ENCODE measurements at places on chromosomes 6 and 20.

DNA sequence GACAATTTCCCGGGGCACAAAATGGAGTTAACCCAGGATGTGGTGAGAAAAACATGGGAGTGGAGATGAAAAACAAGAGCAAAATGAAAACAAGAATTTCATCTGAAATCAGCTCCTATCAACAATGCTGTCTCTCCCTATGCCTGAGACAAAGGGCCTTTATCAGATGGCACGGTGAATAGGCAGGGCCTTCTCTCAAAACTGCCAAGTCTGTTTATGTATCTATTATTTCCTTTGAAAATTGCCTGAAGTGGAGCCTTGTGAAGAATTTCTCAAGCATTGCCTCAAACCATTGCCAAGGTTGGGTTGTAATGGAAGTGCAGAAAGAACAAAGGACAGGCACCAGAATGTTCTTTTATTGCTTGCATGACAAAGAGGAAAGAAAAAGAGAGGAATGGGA, 74.7 kb downstream of the BTBD3 start:
- DNase-seq, result no peak

DNA sequence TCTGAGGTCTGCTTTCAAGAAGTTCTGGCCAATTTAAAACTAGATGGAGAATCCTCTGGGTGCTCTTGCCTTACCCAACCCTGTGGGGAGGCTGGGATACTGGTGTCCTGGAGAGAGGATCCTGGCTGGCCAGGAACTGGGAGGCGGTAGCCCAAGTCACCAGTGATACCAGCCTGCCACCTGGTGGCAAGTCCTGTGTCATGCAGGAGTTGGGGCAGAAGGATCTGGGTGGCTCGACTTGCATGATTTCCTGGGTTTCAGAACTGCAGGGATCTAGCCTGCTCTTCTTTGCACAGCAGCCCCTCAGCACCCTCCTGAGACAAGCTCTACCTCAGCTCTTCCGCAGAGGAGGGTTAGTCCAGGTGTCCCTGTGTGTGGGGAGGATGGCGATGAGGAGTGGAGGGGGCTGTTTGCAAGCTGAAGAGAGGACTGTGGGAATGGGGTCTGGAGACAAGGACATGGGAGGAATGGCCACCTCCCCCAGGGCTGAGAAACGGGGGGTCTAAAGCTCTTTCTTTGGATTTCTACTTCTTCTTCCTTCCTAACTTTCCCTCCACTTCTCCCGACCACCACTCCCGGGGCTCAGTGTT, 4.2 kb downstream of the KCNK17 start:
- peak; percentile 64 for DNase-seq

DNA sequence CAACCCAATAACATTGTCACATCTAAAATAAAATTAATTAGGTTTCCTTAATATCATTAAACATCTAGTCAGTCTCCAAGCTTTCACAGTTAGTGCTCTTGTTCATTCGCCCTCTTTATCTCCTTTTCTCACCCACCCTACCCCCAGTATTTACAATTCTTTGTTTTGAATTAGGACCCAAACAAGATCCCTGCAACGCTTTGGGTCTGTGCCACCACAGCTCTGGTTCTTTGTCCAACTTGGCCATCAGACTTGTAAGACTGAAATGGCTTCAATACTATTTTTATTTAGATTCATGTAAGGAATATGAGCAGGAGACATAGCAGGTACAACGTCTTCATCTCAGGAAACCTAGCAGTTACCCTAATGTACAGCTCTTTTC, 276.5 kb downstream of the CDKAL1 start:
- no peak for DNase-seq

GRCh38 chr6:85462673-85463072, 12.8 kb downstream of the NT5E start:
- DNase-seq, result no peak

GRCh38 chr6:53048431-53049195, 16.6 kb upstream of the FBXO9 start:
- DNase-seq, result no peak

GRCh38 chr6:41586252-41587007, 40.2 kb downstream of the FOXP4 start:
- DNase-seq, result no peak

- no peak for DNase-seq
These were observed 42.8 kb upstream of the PSMF1 start for GRCh38 chr20:1075616-1076015.

Measured in A549 (cell line).